ENCODE measurements at places on chromosomes 2 and 18. TPM values are rescaled to one million over a fixed set of nuclear protein-coding genes. Genes with fewer than 3 reads are reported as not detected.
A peak's percentile ranks its signal among the peaks of the same experiment; 100 is the strongest.

Gene NBAS
- total RNA-seq: 55.1 TPM

DNA sequence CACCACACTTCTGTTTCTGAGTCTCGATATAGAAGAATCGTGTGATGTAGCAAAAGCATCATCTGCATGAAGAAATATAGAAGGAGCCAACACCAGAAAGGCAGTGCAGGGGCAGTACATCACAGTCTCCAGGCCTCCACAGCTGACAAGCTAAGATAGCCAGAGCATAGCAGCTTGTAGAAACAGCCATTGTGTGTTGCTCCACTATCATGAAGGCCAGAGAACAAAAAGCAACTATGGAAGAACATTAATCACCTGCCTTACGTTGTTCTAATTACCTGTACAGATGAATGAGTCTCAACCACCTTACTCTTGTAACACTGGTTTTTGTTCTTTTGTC, 129.0 kb downstream of the RND3 start:
- no peak for DNase-seq

GRCh38 chr2:224716201-224716600, at the start of gene CCDC195:
CCDC195 (minus strand) TSS chr2:224716365; CDS start chr2:224716365, 0 bp downstream.
- no peak for DNase-seq

Gene MC5R
- not detected for total RNA-seq

GRCh38 chr2:120224735-120225548, 1.7 kb upstream of the TMEM185B start:
- DNase-seq: no peak

Gene GEN1
- 11.2 TPM for total RNA-seq

DNA sequence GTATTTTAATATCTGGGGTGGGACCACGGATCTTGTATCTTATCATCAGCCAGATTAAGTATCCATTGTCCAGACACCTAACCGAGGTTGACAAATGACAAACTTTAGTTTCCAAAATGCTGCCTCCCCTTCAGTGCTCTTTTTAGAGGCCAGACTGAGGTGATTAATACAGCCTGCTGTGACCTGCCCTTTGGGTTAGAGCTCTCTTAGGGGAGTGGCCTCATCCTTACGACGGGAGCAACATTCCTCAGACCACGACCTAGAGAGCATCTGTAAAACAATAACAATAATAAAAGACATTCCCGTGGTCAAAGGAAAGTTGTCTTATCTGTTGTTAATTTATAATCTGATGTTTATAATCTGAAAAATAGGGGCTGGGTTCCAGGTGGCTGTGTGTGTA, 405.3 kb downstream of the LPIN1 start:
- no peak for DNase-seq

- DNase-seq: peak; percentile 48
These were observed at the start of gene ZSWIM2 for GRCh38 chr2:186848873-186849578. ZSWIM2 (minus strand) TSS chr2:186849170; CDS start chr2:186849130, 40 bp downstream.

Gene ZBTB7C
- total RNA-seq: 72.1 TPM

- no peak for DNase-seq
These were observed 16.6 kb downstream of the MAP4K4 start for GRCh38 chr2:101714118-101714517.

DNA sequence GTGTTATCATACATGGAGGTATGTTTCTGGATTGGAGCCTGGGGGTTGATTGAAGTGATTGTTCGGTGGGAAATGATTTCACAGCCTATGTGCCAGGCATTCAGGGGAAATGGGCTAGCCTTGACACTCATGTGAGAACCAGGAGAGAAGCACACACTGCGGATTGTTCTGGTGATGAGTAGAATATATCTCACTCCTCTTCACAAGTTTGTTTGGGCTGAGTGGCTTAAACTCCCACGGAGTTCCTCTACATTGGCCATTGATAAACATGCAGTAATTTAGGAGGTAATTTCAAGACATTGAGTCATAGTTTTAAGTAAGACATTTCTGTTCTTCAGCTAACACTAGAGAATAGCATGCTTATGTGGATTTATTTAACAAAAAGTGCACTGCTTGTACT, 498.9 kb upstream of the NETO1 start:
- DNase-seq: no peak

Gene PRPF40A
- total RNA-seq: 111 TPM
